ENCODE measurements at places on chromosomes 6 and 20.

GRCh38 chr20:1663917-1664316 is 6.3 kb upstream of the SIRPG start:
- DNase-seq = no peak

DNA sequence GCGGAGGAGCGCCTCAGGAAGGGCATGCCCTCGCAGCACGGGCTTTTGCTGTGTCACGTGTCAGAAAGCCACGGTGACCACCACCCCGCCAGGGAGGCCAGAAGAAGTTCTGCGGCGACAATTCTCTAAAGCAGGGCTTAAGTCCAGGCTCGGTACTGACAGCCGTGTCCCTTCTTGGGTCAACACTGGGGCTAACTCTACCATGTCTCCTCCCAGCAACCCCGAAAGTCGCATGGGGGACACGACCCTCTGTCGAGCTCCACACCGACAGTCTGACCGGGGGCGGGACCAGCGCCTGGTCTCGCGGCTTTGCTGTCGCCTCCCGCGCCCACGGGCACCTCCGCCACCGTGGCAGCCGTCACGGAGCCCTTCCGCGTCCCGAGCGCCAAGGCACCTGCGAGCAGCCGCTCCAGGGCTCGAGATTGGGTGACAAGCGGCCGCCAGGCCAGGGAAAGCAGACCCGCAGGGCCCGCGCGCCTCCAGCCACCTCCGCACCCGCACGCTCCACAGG is 534 bp downstream of the NANP start:
- no peak for DNase-seq

DNA sequence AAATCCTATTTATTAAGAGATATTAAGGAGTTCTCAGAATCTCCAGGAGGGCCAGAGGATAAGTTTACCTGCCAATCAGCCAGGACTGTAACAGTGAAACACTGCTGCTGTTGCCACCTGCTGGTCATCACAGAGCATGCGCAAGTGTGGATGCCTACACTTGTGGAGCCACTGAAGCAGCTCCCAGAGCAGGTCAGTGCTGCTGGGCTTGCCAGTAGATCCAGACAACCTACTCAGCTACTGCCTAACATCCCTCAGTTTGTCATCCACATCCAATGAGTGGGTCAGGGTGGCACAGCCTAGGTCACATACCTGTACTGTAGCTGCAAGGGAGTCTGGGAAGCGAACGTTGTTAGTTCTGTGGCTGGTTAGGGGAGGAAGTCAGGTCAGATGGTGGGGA is 18.3 kb upstream of the NHSL1 start:
- DNase-seq = peak; percentile 22

DNA sequence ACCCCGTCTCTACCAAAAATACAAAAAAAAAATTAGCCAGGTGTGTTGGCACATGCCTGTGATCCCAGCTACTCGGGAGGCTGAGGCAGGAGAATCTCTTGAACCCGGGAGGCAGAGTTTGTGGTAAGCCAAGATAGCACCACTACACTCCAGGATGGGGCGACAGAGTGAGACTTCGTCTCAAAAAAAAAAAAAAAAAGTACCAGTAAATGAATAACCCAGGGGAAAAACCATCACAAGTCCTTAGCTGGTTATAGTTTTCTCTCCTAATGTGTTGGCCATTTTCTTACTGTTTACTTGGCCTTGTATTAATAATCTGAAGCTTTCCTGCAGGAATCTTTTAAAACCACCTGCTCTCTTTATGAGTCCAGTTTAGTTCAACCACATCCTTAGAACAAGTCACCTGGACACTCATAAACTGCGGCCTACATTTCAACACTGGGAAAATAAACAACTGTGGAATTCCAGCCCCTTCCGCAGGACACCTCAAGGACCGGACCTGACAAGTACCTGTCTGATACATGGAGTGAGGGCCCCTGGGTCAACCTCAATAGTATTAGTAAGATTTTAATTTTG is 102.6 kb downstream of the ATP9A start:
- DNase-seq = no peak

GRCh38 chr6:148867862-148868261 is 121.0 kb downstream of the UST start:
- no peak for DNase-seq

- DNase-seq = no peak
Observed at GRCh38 chr6:146859795-146860495, 261.2 kb downstream of the ADGB start.

GRCh38 chr6:153084393-153084792 is 46.7 kb downstream of the RGS17 start:
- DNase-seq = no peak

GRCh38 chr6:5763871-5764270 is 242.9 kb downstream of the NRN1 start:
- no peak for DNase-seq

Data from activated naive CD4-positive, alpha-beta T cell (primary cell).